ENCODE measurements at places on chromosomes 3 and 15.

- DNase-seq: no peak
These were observed 486 bp downstream of the CDIN1 start for GRCh38 chr15:36579792-36580431.

DNA sequence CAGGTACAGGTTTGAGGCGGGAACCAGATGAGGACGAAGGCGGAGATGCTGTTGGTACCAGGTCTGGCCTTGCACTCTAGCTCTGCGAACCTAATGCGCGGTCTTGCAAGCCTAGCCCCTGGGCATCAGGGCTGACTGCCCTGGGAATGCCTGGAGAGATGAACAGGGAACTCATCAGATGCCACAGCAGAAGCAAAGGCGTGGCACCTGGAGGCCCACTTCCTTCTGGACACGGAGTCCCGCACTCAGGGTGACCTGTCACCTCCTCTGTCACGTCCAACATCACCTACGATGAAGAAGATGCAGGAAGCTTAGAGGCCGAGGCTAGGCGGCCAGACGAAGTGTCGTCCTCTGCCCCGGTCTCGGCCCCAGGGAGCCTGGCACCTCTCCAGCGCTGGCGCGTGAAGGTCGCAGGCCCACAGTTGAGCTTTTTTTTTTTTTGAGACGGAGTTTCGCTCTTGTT, 9.4 kb downstream of the RPLP1 start:
- no peak for DNase-seq

GRCh38 chr3:9951126-9951525, 1.1 kb downstream of the PRRT3 start:
- DNase-seq: no peak

DNA sequence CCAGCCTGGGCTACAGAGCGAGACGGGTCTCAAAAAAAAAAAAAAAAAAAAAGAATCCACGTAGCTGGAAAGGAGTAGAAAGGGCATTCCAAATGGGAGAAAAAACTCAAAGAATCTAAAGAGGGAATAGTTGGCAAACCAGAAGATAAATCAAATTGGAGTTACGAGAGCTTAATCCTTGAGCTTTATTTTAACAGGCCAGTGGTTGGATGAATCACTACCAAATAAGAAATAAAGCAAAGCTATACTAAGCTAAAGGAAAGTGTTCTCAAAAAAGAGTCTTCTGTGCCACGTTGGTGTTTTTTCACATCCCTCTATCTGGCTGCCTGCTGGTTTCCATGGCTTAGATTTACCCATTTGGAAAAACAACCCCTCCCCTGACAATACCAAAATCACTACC, 14.0 kb downstream of the VGLL4 start:
- peak; percentile 38 for DNase-seq

DNA sequence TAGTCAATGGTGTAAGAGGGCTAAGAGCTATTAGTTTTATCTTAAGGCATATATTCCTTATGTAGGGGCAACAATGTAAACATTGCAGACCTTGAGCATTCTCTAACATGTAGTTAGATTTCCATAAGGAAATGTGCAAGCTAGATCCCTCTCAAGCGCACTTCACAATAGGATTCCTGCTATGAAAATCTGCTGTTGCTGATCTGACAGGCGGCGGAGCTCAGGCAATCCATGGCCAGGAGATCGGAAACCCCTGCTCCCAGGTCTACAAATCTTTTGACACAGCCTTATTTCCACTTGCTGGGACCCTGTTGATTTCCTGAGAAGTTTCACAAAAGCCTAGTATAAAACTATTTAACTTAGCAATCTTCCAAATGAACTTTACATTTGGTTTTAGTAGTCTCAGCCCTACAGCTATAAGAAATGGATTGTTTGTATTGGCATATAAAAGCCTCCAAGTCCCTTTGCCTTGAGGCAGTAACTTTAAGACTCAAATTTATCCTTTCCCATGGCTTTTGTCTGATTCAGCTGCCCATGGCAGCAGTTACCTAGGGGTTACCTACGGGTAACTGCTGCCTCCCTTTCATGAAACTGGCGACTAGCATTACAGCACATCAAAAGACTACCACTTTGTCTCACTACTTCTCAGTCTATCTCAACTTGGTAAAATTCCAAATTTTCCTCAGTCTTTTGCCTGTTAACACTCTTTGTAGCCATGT, 22.7 kb downstream of the TRA2B start:
- no peak for DNase-seq

DNA sequence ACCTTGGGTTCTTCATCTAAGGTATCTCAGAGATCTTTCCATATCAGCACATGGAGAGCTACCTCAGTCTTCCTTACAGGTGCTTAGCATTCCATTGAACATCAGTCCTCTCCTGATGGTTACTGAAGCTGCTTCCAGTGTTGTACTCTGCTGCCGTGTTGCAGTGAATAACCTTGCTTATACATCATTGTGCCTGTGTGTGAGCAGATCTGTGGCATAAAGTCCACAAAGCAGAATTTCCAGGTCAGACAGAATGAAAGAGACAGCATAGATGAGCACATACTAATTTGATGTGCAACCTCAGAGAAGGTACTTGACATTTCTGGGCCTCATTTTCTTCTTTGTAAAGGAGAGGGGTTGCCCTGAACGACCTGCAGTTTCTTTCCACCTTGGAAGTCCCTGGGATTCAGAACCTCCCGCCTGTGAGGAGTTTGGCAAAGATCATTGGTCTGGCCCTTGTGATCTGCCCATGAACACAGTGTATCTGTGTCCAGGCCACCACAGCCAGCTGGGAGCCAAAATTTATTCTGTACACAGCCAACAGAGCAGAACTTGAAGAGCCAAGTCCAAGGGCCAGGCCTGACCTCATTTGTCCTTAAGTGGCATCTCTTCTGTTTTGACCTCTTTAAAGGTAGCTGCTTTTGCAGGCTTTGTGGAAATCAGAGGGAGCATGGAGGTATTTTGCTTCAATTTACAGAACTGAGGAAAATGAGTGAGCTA, 57.2 kb upstream of the SLC7A14 start:
- DNase-seq: no peak

DNA sequence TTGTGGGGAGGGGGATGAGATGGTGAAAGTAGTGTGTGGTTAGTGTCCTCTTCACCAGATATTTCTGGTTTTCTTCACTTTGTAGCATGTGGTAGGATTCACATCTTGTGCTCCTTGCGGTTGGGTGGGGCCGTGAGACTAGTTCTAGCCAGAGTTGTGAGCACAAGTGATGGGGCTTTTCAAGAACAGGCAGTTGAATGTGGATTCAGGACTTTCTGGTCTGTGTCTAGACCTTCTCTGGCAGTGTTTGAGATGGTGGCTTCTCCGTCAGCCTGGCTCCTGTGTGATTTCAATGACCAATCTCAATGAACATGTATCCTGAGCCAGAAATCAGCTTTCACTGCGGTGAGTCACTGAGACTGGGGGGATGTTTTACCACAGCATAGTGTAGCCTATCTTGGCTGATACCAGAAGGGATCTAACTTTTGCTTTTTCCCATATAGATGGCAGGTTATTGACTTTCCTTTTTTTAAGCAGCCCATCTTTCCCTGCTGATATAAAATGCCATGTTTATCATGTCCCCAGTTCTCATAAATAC, 82.6 kb downstream of the RPLP1 start:
- DNase-seq: no peak

- no peak for DNase-seq
These were observed 9.2 kb upstream of the MST1R start for GRCh38 chr3:49912881-49913281.

- DNase-seq: no peak
These were observed 32.1 kb upstream of the TIMP4 start for GRCh38 chr3:12190832-12191231.

- peak; percentile 5 for DNase-seq
These were observed 227.5 kb downstream of the DTWD1 start for GRCh38 chr15:49848282-49848724.

DNA sequence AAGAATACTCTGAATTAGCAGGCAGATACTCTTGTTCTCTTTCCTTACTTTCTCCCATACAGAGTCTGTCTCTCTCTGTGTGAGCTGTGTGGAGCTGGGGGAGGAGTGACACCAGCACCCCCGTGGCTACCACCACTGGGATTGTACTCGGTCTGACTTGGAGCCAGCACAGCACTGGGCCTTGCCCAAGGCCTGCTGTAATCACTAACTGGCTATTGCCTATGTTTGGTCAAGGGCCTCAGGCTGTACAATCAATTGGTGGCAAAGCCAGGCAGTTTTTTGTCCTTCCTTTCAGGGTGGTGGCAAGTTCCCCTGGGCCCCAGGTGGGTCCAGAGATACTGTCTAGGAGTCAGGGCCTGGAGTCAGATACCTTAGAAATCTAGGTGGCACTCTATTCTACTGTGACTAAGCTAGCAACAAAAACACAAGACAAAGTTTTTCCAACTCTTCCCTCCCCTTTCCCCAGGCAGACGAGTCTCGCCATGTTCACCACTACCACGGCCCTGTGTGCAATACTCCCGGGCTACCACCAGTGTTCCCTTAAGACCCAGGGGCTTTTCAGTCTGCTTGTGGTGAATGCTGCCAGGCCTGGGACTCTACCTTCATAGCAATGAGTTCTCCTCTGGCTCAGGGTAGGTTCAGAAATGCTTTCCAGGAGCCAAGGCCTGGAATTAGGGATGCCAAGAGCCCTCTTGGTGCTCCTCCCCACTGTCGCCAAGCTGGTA, 151.8 kb downstream of the KCNAB1 start:
- DNase-seq: no peak

- no peak for DNase-seq
These were observed 58.3 kb upstream of the SLCO3A1 start for GRCh38 chr15:91795235-91795634.

GRCh38 chr15:58114812-58115211, 23.4 kb upstream of the AQP9 start:
- DNase-seq: no peak

DNA sequence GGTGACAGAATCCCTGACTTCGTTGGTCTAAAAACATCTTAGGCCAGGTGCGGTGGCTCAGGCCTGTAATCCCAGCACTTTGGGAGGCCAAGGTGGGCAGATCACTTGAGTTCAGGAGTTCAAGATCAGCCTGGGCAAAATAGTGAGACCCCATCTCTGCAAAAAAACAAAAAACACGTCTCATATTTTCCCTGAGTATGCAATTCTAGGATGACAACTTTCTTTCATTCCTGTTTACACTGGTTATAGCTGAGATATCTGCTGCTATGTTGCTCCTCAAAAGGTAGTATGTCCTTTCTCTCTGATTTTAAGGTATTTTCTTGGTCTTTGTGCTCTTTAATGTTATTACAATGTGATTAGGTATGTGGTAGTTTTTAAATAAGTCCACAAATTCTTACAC, 39.3 kb downstream of the PTH1R start:
- DNase-seq: no peak

GRCh38 chr15:30940359-30940758, 36.6 kb downstream of the FAN1 start:
- DNase-seq: no peak

Data from HTR-8/SVneo (cell line).